ENCODE measurements at places on chromosomes 16 and 17. TPM values are rescaled to one million over a fixed set of nuclear protein-coding genes. Genes with fewer than 3 reads are reported as not detected.

Gene SCARF1
- 0.06 TPM for total RNA-seq

Gene TEX19
- 1.0 TPM for total RNA-seq

Gene ICAM2
- 0.33 TPM for total RNA-seq

Gene UQCRC2
- total RNA-seq, result 169 TPM

DNA sequence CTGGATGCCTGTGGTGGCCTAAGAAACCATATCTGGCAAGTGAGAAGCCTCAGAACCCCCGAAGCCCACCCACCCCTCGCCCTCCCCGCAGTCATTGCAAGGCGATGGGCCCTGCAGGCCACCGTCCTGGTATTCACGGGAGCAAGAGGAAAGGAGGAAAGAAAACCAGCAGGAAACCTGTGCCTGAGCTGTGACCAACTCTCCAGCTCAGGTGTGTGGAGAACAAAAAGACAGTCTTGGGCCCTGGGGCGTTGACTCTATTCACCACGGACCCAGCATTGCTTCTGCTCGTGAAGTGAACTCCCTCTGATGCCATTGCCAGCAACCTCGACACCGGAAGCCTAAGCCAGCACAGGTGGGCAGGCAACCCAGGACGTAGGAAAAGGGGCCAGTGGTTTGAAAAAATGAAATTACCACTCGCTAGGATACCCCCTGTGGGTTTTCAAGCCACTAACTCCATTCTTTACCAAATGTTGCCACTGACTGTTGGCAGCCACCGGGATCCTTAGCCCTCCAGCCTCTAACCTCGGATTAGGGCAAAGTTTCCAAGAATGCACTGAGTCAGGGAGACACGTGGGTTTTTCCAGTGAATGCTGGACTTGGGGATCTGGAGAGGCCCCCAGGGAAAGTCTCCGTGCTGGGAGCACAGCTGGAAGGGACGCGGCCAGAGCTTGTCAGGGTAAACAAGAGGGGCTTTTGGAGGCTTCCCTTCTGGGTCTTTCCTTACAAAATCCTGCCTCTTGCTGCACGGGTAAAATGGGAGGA lies 25.1 kb downstream of the FA2H start:
- DNase-seq, result peak; percentile 25
- H3K27ac ChIP-seq, result no peak overlapping the region
- no peak overlapping the region for H3K4me3 ChIP-seq
- no peaks in the 10 kb centered on the region for H3K27me3 ChIP-seq

GRCh38 chr17:33596899-33597298 lies 303.8 kb upstream of the ASIC2 start:
- H3K4me3 ChIP-seq, result no peak overlapping the region
- peaks cover 5% of the 10 kb centered on the region for H3K27me3 ChIP-seq
- no peak for DNase-seq
- no peaks in the 10 kb centered on the region for H3K36me3 ChIP-seq
- H3K27ac ChIP-seq, result no peak overlapping the region

- H3K27me3 ChIP-seq, result no peaks in the 10 kb centered on the region
- H3K4me3 ChIP-seq, result no peak overlapping the region
- no peak overlapping the region for H3K27ac ChIP-seq
- DNase-seq, result no peak
These were observed 54.3 kb upstream of the MED13 start for GRCh38 chr17:62119373-62119772.
